ENCODE measurements at places on chromosomes 7 and 10.
A peak's percentile ranks its signal among the peaks of the same experiment; 100 is the strongest.

- DNase-seq, result no peak
Observed at GRCh38 chr7:33087356-33087755, 21.8 kb downstream of the RP9 start.

- peak; percentile 35 for DNase-seq
Observed at GRCh38 chr10:80529604-80530003, 8.1 kb upstream of the SH2D4B start.

DNA sequence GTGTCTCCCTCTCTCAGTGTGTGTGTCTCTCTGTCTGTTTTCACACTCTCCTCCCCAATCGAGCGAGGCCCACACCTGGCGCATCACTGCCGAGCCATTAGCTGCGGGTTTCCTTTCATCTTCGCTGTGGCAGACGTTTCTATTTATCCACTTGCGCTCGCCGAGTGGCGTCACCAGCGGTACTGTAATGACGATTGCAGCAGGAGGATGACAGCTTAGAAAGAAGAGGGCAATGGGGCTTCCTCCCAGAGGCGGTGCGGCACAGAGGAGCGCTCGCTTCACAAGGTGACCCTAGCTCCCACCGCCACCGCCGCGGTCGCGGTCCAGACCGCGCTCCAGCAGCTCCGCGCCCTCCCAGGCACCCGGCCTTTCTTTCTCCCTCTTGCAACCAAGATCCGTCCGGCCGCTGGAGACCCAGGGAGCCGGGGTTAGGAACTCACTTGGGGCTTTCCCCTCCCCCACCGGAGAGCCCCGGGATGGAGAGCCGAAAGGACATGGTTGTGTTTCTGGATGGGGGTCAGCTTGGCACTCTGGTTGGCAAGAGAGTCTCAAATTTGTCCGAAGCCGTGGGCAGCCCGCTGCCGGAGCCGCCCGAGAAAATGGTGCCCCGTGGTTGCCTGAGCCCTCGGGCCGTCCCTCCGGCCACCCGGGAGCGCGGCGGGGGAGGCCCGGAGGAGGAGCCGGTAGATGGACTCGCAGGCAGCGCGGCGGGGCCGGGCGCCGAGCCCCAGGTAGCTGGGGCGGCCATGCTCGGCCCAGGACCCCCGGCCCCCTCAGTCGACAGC is at the start of gene EVX1:
Gene EVX1 (plus strand): TSS at position 248 of the 785 bp plus-strand sequence. CDS start 229 bp downstream, at position 477.
- DNase-seq, result no peak

- no peak for DNase-seq
Observed at GRCh38 chr10:124709861-124710260, 34.3 kb downstream of the FAM53B start.

DNA sequence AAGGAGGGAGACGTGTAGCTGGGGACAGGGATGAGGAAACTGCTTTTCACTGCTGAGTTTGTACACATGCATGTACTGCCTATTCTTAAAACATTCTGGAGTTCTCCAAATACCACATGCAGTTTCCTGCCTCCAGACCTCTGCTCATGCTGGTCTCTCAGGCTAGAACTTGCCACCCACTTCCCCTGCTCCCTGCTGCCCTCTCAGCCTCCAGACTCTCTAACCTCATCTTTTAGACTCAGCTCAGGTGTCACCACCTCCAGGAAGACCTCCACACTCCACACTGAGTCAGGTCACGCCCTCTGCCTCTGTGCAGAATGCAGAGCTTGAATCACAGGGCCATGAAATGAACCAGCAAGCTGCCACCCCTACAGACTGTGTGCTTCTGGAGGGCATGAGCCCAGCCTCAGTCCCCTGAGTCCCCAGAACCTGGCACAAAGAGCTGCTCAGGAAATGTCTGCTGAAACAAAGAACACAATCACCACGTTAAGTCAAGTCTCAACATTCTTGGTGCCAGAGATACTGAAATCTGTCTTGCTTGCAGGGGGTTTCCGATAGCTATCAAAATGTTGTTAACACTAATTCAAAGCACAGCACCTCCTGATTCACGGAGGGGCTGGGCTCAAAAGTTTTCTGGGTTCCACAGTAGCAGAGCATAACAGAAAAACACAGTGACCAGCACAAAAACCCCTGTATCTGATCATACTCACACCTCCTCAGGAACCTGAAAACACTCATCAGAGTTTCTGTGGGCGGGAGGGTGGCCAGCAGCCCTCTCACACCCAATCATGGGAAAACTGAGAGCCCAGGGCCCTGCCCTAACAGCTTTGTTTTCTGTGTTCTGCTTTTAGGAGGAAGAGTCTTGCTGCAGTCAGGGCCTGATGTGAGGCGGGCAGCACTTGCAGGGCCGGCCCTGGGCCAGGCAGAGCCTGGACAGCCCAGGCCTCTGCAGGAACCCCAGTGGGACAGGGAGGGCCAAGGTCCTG is 21.1 kb downstream of the FAM53B start:
- peak; percentile 84 for DNase-seq

GRCh38 chr7:22320416-22320815 is 36.5 kb downstream of the RAPGEF5 start:
- DNase-seq, result no peak

DNA sequence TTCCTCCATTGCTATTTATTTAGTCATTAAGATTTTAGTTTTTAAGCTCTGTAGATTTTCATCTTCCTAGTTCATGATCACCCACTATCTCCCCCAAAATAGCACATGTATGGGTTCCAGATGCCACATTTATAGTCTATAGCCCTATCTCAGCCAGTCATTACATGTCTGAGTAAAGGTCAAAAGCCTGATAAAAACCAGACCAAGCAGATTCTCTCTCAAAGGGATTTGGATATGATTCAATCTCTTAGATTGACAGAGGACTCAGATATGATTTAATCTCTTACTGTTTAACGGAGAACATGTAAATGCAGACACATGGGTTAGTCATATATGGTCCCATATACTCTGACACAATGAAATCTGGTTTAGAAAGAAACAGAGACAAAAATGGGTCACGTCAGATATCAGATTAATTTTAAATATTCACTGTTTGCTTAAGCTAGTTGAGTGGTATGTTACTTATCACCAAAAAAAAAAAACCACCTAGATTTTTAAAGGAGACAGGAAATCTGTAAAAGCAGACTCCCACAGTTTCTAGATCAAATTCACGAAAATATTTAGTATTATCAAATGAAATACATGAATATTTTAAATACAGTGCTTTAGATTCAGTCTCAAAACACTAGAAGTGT is 107.0 kb upstream of the LRRN3 start:
- DNase-seq, result no peak

DNA sequence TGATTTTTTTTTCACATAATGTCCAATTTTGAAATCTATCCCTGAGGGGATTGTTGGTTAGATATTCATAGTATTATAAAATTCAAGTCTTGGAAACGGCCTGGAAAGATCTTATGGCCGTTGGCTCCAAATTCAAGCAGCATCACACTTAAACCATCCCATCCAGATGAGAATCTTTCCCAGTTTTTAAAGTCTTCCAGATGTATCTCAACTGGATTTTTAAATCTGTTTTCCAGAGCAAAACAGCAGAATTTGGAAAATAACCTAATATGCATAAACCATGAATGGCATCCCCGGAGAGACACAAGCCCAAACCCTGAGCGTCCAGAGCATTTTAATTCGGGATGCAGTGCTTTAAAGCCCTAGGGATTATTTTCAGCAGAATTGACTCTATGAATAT is 208.2 kb upstream of the PRKCQ start:
- DNase-seq, result no peak

DNA sequence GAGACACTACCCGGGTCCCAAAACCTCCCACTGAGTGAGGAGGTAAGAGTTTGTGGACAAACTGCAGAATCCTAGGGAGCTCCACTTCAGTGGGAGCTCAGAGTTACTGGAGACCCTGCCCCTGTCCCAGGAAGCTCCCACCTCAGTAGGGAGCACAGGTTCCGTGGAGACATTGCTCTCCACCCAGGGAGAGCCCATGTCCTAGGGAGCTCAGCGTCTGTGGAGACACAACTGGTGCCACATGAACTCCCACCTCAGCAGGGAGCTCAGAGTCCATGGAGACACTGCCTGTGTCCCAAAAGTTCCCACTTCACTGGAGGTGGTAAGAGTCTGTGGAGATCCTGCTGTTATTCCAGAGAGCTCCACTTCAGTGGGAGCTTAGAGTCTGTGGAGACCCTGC is 6.3 kb downstream of the MYO1G start:
- DNase-seq, result no peak

DNA sequence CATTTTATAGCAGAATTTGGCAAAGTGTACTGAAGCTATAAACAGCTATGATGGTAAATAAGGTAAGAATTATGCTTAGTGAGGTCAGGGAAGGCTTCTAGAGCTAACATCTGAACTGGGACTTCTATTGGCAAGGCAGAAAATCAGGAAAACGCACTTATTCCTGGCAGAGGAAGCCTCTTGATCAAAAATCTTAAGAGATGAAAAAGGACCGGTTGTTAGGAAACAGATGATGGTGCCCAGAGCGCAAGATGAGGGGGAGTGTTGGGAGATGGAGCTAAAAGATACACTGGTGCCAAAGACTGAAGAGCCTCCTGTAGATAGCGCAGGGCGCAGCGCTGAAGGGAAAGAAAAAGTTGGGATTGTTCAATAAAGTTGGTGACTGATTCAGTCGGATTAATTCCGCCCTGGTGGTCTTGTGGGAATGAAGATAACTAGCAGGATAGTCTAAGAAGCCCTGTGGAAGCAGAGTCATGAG is 550 bp upstream of the CALU start:
- DNase-seq, result no peak

- DNase-seq, result no peak
Observed at GRCh38 chr7:34078864-34079263, 173.5 kb downstream of the BMPER start.

- no peak for DNase-seq
Observed at GRCh38 chr10:16016688-16017087, 156.4 kb upstream of the MINDY3 start.

DNA sequence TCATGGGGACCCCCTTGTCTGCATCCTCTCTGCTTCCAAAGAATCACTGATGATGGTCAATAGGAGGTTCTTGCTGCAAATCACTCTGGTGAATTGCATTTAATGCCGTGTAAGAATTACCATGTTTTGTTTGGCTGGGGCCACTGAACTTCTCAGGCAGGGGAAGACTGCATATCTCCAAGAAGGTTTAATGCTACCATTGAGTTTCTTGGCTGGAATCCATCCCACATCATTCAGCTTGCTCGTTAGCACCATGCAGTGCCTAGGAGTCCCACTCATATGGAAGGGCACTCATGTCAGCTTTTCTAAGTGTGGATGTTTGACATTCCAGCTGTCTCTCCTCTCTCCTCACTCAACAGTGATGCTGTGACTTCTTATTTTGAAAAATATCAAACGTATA is 50.2 kb upstream of the BAMBI start:
- DNase-seq, result no peak

- no peak for DNase-seq
Observed at GRCh38 chr7:7897949-7898515, 70.6 kb upstream of the GLCCI1 start.

GRCh38 chr7:102107474-102108104 is 179.1 kb upstream of the SH2B2 start:
- no peak for DNase-seq

DNA sequence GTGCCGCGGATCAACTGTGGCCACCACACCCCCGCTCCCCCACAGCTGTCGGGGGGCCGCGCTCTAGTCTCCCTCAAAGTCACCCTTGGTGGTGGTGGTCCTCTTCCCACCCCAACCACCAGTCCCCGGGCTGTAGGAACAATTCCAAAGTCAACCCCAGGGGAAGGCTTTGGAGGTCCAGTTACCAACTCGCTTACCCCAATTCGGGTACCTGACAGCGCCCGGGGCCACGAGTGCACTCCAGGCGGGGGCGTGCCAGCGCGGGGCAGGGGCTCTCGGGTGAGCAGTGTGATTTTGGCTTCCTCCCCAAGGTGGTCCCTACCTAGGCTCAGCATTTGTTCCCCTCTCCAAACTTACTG is 584 bp upstream of the ZMIZ1 start:
- DNase-seq, result peak; percentile 21

DNA sequence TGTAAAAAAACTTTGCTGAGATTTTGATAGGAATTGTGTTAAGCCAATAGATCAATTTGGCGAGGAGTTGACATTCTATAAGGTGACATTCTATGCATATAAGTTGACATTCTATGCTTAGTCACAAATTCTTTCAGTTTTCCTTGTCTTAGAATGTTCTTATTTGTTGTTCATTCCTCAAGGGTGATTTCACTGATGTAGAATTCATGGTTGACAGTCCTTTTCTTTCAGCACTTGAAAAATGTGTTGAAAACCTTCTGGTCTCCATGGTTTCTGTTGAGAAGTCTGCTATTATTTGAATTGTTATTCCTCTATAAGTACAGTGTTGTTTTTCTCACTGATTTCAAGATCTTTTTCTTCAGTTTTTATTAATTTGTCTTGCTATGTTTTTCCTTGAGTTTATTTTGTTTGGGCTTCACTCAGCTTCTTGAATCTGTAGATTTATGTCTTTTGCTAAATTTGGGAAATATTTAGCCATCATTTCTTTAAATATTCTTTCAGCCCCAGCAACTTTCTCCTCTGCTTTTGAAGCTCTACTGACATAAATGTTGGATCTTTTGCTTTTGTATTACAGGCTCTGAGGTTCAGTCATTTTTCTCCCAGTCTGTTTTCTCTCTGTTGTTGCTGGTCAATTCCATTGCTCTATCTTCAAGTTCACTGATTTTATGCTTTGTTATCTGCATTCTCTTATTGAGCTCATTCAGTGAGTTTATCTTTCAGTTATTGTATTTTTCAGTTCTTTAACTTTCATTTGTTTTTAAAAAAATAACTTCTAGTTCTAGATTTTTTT is 154.9 kb downstream of the SDK1 start:
- no peak for DNase-seq

- no peak for DNase-seq
Observed at GRCh38 chr10:69486922-69487730, 35.9 kb downstream of the TSPAN15 start.

- DNase-seq, result no peak
Observed at GRCh38 chr10:48842231-48842630, 97.4 kb downstream of the LRRC18 start.

GRCh38 chr10:50260791-50261281 is 9.5 kb upstream of the ASAH2 start:
- peak; percentile 5 for DNase-seq
